Large intestine (tissue), 12 donors: ENCODE measurements at places on chromosomes 16 and 17.
A peak's percentile ranks its signal among the peaks of the same experiment; 100 is the strongest.

DNA sequence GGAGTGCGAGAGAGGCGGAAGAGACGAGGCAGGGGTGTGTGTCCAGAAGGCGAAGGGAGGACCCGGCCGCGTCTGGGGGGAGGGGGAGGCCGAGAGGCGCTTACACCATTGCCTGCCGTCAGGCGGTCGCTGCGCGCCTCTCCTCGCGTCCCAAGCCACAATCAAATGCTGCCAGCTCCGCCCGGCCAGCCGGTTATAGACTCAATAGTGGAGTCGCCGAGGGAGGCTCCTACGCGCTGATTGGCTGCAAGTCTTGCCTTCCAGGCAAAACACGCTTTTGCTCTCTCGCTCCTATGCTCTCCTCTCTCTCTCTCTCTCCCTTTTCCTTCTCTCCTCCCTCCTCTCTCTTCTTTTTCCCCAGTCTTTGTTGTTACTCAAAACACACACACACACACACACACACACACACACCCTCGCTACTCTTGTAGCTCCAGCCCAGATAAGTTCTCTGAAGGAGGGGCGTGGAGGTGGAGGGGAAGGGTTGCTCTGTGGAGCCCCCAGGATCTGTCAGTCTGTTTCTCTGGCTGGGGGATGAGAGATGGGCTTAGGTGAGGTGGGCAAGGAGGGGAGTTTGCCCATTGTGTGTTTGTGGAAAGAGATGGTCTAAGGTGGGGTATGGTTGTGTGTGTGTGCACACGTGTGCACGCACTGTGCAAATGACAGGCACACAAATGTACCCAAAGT is at the start of gene DLX3:
Gene DLX3, minus strand, starts transcription at position 170 of the 684 bp plus-strand sequence. CDS start 226 bp downstream, outside the sequence.
- no peaks in the 10 kb centered on the region for H3K36me3 ChIP-seq
- DNase-seq: peak; percentile 56
- H3K4me1 ChIP-seq: peaks cover 24% of the 10 kb centered on the region

DNA sequence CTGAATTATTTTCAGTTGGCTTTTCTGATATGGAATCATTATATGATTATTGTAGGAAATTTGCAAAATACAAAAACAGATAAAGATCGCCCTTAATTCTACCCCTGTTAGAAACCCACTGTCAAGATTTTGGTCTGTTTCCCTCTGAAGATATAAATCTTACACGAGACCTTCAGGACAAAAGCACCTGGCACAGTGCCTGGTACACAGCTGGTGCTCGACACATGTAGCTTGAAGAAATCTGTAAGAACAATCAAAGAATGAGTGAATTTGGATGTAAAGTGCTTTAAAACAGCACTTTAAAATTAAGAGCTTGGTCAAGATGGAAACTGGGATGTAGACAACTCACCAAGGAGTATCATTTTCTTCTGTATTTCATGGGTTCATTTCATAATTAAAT is 181.1 kb downstream of the C16orf78 start:
- no peaks in the 10 kb centered on the region for H3K36me3 ChIP-seq
- H3K27me3 ChIP-seq: no peaks in the 10 kb centered on the region
- no peak overlapping the region for H3K27ac ChIP-seq
- DNase-seq: no peak

GRCh38 chr17:49505854-49506253 is 10.8 kb downstream of the NGFR start:
- no peak overlapping the region for H3K27ac ChIP-seq
- H3K4me3 ChIP-seq: no peak overlapping the region
- H3K36me3 ChIP-seq: no peaks in the 10 kb centered on the region
- peaks cover 44% of the 10 kb centered on the region for H3K27me3 ChIP-seq
- DNase-seq: no peak

- H3K4me3 ChIP-seq: no peak overlapping the region
- no peak overlapping the region for H3K27ac ChIP-seq
- H3K36me3 ChIP-seq: peaks cover 19% of the 10 kb centered on the region
- H3K4me1 ChIP-seq: no peaks in the 10 kb centered on the region
Measured at GRCh38 chr16:47568351-47568750, 107.2 kb downstream of the PHKB start.

DNA sequence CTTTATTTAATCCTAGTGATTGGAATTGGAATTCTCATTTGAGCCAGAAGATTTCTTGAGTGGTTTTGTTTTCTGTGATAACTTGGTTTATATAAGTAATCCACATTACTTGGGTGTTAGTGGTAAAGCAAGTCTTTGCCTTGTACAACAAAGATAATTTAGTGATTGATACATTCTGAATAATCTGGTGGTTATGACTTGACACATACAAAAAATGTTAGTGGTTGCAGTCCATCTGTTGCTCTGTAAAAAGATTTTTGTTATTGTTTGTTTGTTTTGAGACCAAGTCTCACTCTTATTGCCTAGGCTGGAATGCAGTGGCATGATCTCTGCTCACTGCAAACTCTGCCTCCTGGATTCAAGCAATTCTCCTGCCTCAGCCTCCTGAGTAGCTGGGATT is 13.2 kb downstream of the OMG start:
- no peak for DNase-seq
- H3K4me1 ChIP-seq: no peaks in the 10 kb centered on the region
- H3K27ac ChIP-seq: no peak overlapping the region
- no peak overlapping the region for H3K4me3 ChIP-seq

- peak overlapping the region; percentile 83 for H3K27ac ChIP-seq
- H3K4me3 ChIP-seq: no peak overlapping the region
- no peaks in the 10 kb centered on the region for H3K36me3 ChIP-seq
Measured at GRCh38 chr17:78272181-78272913, 40.9 kb downstream of the TMEM235 start.
